HFFc6 (cell line): ENCODE measurements at places on chromosomes 6 and 20.
A peak's percentile ranks its signal among the peaks of the same experiment; 100 is the strongest.

DNA sequence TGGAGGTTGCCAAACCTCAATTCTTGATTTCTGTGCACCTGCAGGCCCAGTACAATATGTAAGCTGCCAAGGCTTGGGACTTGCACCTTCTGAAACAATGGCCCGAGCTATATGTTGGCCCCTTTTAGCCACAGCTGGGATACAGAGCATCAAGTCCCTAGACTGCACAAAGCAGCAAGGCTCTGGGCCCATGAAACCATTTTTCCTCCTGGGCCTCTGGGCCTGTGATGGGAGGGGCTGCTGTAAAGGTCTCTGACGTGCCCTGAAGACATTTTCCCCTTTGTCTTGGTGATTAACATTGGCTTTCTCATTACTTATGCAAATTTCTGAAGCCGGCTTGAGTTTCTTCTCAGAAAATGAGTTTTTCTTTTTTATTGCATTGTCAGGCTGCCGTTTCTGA lies 40.5 kb upstream of the SLC35F1 start:
- DNase-seq = no peak

DNA sequence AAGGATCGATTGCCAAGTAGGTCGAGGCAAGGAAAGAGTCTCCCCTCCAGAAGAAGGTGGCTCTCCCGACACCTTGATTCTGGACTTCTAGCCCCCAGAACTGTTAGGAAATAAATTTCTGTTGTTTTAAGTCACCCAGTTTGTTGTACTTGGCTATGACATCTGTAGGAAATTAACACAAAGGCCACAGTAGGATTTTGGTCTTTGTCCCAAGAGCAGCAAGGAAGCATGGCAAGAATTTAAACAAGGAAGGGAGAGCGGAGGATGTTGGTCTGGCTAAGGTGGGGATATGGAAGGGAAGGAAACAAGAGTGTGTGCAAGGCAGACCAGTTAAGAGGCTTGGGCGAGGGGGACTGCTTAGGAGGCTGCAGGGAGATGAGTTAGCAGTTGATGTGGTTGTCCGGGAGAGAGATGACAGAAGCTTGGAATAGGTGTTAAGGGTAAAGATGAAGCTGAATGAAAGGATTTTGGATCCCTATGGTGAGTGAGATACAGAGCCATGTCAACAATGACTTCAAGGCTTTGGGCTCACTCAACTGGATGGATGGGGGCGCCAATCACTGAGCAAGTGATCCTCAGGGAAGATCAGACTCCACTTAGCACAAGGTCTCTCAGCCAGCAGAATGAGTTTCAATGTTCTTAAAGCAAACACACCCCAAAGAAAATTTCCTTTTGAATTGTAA lies 140.5 kb upstream of the ZNF217 start:
- DNase-seq = no peak

DNA sequence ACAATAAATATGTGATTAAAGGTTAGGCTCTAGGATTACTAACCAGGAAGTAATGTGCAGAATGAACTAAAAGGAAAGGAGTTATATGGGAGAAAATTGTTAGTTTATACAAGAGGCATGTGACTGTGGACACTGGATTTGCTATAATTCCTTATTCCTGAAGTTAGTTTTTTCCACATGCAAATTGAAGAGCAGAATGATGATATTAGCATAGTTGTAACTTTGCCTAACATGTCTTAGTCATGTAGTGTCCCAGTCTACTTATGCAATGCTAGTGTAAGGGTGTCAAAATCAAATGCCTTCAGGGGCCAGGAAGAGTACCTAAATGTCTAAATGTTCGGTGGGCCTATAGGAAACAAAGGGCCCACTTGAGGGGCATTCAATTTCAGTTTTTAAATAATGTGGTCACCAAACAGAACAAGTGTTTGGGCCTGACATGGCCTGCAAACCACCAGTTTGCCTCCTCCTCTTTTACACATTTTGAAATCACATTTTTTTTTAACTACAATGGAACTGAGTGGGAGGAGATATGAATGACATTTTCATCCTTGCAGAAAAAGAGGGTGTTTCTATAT lies 28.0 kb upstream of the CEP85L start:
- peak; percentile 28 for DNase-seq

DNA sequence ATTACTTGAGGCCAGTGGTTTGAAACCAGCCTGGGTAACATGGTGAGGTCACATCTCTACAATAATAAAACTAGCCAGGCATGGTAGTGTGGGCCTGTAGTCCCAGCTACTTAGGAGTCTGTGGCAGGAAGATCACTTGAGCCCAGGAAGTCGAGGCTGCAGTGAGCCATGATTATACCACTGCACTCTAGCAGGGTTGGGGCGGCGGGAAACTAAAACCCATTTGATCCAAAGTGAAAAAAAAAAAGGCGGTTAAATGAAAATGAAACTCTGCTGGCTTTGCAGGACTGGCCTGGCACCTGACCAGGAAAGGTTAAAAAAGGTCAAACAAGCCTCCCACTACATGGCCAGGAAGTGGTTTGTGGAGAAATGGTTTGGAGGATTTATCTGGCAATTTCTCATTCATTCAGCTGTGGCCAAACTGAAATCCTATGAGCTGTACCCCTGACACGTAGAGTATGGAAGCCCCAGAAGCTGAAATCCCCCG lies 36.6 kb downstream of the MTRES1 start:
- DNase-seq = peak; percentile 41

DNA sequence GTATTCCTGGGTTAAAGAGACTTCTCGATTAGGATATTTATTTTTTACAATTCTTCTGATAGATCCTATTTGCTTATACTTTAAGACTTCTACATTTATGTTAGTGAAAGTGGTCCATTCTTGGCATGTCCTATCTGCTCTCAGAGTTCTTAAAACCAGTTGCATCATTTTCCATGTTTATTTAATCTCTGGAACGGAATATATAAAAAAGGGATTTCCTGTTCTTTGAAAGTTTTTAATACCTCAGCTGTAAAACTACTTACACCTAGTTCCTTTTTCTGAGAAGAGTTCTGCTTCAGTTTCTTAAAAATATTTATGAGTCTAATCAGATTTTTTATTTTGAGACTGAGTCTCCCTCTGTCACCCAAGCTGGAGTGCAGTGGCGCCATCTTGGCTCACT lies 18.0 kb upstream of the MYL9 start:
- DNase-seq = no peak
